ENCODE measurements at places on chromosomes 16 and 17.

DNA sequence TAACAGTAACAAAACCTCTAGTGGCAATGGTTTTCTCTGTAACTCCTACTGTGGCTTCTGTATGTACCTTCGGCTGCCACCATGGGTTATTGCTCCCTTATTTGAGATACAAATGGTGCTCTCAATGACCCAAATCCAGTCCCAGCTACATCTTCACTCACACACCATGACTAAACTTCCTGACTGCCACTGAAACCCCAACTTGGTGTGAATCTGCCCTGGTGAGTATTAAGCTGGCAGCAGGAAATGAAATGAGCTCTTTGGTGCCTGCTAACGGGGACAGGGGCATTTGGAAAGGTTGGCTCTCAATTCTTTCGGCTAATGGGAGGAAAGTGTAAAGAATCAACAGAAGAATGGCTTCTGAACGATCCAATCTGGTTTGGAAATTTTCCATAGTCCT, 7.5 kb upstream of the SLC35B1 start:
- DNase-seq = no peak

GRCh38 chr17:17798010-17798556, 38.7 kb downstream of the SREBF1 start:
- no peak for DNase-seq

DNA sequence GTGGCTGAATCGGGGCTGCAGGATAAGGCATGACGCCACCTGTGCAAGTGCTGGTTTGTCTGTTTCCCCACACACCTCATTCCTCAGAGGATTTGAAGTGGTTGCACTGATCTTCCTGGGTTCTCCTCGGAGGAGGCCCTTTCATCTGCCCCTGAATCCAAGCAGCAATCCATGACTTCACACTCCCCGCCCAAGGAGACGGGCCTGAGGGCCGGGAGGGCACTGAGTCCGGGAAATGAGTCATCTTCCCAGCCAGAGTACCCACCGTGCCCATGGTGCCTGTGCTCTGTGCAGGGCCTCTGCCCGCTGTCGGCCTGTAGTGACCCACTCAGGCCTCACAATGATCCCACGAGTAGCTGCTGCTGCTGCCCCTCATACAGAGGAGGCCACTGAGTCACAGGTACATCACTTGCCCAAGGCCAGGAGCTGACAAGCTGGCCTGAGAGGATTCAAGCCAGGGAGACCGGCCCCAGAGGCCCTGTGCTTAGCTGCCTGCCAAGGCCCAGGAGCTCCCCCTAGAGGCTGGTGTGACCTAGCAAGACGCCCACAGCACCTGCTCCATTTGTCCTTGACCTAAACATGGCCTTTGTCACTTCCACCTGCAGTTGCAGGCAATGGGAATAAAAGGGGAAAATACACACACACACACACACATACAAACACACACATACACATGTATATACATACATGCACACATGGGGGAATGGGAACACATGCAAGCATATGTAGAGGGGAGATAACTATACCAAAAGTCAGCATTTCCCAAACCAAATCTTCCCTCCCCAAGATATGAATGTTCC, 240.0 kb downstream of the C16orf95 start:
- peak; percentile 73 for DNase-seq

DNA sequence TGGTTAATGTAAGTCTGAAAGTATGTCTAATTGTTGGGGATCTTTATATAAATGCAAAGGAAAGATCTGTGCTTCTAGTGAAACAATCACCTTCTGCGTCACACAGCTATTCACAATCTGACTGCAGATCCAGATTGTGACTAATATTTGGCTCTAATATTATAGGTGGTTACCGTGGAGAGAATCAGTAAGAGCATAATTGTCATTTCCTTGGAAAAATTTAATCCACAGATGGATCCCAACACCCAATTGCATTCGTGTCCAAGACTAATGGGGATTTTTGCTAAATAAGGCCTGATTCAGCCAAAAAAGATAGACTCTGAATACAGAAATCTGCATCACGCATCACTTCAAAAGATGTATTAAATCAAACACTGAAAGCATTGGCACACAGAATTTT, 2.7 kb upstream of the KCNJ2 start:
- DNase-seq = no peak

- no peak for DNase-seq
Measured at GRCh38 chr17:2893422-2893914, 97.2 kb downstream of the RAP1GAP2 start.

DNA sequence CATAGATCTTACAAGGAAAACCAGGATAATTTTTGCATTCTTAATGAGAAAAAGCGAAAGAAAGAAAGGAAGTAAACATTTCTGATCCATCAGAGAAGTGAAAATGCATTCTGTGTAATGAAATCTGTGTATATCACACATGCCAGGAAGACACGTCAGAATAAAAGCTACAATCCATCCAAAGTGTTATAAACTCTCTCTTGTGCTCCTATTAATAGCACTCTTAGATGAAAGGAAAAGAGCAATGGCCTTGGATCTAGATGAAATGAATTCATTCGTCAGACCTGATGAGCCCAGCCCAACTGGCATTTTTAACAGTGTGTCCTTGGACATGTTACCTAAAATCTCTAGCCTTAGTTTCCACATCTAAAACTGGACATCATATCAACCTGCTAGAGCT, 885.5 kb downstream of the CDH11 start:
- no peak for DNase-seq

DNA sequence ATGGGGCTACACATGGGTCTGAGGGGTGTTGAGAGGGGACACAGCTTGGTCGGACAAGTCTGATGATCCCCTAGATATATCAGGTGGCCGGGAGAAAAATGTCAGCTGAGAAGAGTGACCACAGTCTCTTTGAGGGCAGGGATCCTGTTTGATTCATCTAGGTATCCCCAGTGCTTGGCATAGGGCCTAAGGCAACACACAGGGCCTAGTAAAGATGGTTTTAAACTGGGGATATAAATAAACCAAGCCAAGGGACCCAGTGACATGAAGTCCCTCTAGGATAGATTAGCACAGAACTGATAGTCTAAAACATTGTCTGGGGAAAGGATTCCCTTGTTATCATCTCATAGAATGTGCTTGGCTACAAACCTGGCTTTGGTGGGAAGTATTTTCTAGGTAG, 1.4 kb downstream of the ERCC4 start:
- DNase-seq = no peak

GRCh38 chr16:78300469-78300868, 201.0 kb downstream of the WWOX start:
- DNase-seq = no peak

- DNase-seq = no peak
Measured at GRCh38 chr16:20411055-20411454, 1.7 kb downstream of the ACSM5 start.

DNA sequence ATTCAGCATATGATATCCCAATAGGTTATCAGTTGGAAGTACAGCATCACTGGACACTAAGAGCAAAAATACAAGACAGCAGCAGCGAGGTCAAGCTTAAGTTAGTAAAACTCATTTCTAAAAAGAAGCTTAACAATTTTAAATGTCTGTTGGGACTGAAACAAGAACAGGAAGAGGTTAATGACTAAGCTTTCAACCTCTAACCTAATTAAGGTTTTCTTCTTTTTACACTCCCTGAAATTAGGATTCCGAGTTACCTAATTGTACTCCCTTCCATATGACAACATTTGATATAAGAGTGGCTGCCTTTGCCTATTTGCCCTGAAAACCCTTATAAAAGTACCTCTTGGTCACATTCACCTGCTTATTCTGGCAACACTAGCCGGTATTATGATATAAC, 34.3 kb downstream of the CPSF4L start:
- DNase-seq = no peak

GRCh38 chr16:57531253-57531575, 5.2 kb downstream of the CCDC102A start:
- DNase-seq = no peak

- DNase-seq = no peak
Measured at GRCh38 chr16:57017251-57017650, 27.9 kb downstream of the NLRC5 start.

- DNase-seq = peak; percentile 70
Measured at GRCh38 chr17:81057079-81057730, 22.3 kb downstream of the BAIAP2 start.

GRCh38 chr16:752007-752312, 8.6 kb upstream of the MSLN start:
- no peak for DNase-seq

- no peak for DNase-seq
Measured at GRCh38 chr17:19796457-19796856, 48.4 kb upstream of the ALDH3A1 start.

DNA sequence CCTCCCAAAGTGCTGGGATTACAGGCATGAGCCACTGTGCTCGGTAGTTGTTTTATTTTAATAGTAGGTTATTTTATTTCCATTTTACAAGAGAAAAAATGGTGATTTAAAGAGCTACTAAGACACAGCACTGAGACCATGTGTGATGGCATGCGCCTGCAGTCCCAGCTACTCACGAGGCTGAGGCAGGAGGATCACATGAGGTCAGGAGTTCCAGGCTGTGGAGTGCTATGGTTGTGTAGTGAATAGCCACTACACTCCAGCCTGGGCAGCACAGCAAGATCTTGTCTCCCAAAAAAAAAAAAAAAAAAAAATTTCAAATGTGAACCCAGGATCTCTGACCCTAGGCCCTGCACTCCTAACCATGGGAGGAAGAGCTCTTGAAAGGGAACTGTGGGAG, 3.7 kb downstream of the SERPINF1 start:
- DNase-seq = no peak

DNA sequence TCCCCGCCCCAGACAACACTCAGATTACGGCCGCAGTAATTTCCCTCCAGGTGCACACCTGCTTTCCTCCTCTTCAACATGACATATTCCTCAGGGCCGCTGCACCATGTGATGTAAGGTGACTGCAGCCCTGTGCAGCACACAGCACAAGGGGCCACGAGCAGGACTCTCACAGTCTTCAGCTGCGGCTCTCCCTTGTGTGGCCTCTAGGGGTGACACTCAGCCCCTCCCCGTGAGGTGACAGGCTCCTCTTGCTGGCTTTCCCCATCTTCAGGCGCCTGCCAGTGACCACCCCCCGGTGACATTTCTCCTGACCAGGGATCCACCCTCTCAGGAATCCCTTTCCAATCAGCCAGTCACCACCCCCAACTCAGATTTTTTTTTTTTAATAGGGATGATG, 31.3 kb upstream of the ABCC3 start:
- peak; percentile 62 for DNase-seq

GRCh38 chr17:76826330-76827068, 41.7 kb upstream of the MGAT5B start:
- DNase-seq = no peak

DNA sequence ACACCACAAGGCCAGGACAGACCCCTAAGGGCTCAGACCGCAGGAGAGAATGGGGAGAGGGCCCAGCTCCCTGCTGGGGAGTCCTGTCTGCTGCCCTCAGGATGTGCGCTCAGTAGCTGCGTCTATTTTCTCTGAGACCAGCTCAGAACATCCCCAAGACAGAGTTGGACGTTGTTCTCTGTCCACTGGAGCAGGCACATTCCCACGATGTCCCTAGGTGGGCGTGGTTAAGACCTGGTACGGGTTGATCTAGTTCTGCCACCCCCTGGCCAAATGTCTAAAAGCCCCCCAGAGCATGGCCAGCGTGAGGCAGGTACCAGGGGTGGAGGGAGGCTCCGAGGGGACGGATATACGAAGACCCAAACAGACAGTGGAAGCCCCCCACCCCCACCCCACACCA, 842 bp upstream of the CALB2 start:
- DNase-seq = peak; percentile 31

GRCh38 chr17:81635973-81636504, 873 bp downstream of the NPLOC4 start:
- no peak for DNase-seq

GRCh38 chr16:68217506-68217905, 18.4 kb downstream of the ESRP2 start:
- DNase-seq = no peak

- DNase-seq = peak; percentile 56
Measured at GRCh38 chr17:2594722-2595599, 1.5 kb downstream of the PAFAH1B1 start.

- no peak for DNase-seq
Measured at GRCh38 chr16:57998486-57998885, 2.0 kb downstream of the ZNF319 start.

DNA sequence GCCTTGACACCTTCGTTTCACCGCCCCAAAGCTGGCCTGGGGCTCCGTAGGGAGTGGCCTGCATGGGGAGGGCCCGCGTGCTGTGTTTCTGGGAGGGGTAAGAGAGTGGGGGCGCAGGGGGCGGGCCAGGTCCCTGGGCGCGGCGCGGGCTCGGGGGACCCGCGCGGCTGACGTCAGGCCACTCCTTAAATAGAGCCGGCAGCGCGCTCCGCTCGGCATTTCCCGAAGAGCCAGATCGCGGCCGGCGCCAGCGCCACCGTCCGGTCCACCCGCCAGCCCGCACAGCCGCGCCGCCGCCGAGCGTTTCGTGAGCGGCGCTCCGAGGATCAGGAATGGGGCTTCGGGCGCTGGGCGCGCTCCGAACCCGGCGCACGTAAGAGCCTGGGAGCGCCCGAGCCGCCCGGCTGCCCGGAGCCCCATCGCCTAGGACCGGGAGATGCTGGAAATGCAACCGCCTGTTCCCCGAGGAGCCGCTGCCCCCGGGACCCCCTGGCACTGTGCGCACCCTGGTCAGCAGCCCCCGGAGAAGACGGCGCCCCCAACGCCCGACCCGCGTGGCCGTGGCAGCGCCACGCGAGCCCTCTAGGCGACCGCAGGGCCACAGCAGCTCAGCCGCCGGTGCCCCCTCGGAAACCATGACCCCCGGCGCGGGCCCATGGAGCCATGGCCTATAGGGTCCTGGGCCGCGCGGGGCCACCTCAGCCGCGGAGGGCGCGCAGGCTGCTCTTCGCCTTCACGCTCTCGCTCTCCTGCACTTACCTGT, at the start of gene HS3ST2:
Gene HS3ST2 (plus strand): TSS at position 215 of the 763 bp plus-strand sequence. CDS start 449 bp downstream, at position 664.
- DNase-seq = peak; percentile 75

DNA sequence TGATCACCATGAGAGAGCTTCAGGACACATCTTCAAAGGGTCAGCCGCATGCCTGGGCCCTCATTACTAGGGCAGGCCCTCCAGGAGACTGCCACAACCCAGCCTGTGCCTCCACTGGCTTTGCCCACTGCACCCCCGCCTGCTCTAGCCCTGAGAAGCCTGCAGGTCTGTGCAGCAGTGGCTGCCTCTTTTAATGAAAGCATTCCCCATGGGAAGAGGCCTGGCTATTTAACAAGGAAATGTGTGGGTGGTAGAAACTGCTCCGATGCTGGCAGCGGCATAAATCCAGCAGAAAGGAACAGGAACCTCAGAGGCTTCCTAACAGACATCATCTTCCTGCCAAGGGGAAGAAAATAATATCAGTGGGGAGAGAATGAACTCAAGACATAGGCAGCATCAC, 375 bp upstream of the KRT32 start:
- DNase-seq = no peak

DNA sequence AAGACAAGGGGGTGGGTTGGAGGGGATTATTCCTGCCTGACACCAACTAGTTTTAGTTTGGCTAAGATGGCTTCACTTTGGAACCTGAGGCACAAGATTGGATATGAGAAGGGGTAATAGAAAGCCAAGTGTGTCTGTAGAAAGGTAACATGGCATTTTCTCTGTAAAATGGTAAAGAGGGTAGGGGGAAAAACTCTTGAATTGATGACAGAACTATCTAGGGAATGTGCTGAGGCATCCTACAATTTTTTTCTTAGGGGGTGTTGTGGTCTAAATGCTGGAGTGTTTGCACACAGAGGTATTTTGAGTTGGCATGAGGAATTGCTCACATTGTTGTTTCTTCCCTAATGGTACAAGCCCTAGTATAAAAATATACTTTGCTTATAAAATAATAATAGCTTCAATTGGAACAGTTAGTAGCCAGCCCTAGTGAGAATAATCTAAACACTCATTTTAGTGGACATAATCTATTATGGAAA, 25.8 kb downstream of the YPEL2 start:
- no peak for DNase-seq

- peak; percentile 37 for DNase-seq
Measured at GRCh38 chr17:47276868-47277267, 23.2 kb downstream of the ITGB3 start.

GRCh38 chr17:1280652-1281051, 1.2 kb downstream of the TRARG1 start:
- no peak for DNase-seq

Measured in NCI-H82 (cell line).